ENCODE measurements at places on chromosomes 5 and 9.

DNA sequence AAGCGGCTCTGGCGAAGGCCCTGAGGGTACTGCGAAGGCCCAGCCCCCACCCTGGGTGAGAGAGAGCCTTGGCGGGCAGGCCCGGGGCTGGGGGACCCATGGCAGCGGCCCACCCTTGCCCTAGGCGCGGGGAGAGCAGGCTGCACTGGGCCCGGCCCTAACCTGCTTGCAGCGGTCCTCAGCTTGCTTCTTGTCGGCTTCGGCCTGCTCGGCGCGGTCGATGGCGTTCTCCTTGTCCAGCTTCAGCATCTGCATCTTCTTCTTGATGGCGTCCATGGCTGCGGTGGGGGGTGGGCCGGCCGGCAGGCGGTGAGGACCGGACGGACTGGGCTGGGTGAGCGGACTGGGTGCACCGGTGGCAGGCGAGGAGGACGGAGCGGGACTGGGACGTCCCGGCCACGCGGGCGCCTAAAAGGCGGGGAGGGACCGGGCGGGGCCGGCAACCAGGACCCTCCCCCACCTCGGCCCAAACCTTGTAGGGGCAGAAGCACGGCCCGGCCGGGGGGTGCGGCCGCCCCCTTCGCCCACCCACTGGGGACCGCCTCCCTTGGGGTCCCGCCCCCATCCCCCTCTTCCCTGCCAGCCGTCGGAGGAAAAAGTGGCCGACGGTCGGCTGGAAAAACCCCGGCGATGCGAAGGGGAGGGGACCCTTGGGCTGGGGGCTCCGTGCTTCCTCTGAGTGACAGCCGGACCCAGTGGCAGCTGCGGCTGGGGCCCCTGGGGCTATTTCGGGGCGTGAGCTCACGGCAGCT lies at the start of gene TPM2:
TSS of gene TPM2 (minus strand) at position 384 of the 752 bp plus-strand sequence. CDS start at position 276, 108 bp downstream.
- peak; percentile 88 for DNase-seq

- DNase-seq: peak; percentile 62
Observed at GRCh38 chr5:111829701-111830100, 72.7 kb upstream of the NREP start.

DNA sequence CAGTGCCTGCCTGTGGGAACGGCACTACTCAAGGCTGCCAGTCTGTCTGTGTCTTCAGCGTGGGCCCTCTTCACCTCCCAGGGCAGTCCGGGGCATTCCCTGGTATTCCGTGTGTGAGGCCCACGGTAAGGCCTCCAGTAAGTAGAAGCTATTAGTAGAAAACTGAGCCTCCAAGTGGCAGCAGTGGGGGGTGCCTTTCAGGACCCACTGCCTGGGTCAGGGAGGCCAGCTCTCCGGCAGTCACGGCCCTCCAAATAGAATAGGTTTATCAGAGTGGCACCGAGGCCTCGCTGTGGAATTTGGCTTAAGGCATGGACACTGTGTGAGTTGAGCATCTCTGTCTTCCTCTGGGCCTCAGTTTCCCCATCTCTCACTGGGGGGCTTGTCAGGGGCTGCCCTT lies 23.1 kb downstream of the ADAMTSL2 start:
- DNase-seq: no peak

GRCh38 chr5:120985526-120985925 lies 521.4 kb downstream of the PRR16 start:
- DNase-seq: no peak

- DNase-seq: no peak
Observed at GRCh38 chr5:107799306-107799705, 128.6 kb upstream of the EFNA5 start.

DNA sequence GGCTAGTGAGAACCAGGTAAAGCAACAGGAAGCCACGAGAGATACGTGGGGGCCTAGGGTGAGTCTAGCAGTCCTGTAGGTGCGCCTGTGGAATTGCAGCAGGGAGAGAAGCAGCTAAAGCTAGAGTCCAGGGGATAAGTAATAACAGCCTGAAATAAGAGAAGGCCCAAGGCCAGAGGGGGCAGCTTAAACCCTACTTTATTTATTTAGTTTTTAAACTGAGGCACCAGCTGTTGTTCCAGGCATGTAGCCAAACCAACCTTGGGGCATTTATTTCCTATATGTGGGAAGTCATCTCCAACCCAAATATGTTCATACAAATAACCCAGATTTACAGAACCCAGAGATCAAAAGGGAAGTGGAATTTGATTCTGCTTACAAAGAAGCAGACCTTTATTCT lies 93.5 kb downstream of the GLDC start:
- no peak for DNase-seq

DNA sequence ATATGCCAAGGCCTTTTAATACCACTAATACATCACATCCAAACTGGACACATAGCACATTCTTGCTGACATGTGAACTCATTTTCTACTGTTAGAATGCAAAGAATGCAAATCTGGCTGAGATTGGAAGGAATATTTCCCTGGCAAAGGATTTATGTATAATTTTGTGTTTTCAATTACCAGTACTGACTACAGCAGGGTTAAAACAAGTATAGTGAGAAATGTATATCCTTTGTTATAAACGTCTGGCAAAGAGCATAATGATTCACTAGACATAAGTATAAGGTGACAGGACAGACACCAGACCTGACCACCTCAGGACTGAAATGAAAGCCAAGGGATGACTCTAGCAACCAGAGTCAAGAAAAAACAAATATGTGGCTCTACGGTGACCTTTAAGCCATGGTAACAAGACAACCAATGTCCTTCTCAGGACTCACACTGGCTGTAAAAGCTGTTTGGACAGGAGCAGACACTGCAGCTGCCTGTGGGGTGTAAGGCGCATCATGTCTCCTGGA lies 95.0 kb downstream of the MRPS27 start:
- DNase-seq: no peak

DNA sequence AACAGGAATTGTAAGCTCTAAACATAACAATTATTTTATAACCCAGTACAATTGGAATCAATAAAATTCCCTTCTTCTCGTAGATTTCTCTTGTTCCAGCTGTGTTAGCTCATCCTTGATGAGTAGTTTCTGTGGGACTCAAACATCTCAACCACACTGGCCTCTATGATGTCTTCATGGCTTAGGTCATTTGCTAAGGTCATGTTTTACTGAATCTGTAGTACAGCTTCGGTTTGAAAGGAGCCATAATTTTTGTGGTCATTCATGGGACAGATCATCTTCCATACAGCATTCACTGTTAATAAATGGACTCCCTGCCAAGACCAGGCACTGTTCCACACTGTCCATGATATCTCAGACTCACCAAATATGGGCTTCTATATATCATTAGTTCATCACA lies 369.0 kb upstream of the RFX3 start:
- DNase-seq: no peak

DNA sequence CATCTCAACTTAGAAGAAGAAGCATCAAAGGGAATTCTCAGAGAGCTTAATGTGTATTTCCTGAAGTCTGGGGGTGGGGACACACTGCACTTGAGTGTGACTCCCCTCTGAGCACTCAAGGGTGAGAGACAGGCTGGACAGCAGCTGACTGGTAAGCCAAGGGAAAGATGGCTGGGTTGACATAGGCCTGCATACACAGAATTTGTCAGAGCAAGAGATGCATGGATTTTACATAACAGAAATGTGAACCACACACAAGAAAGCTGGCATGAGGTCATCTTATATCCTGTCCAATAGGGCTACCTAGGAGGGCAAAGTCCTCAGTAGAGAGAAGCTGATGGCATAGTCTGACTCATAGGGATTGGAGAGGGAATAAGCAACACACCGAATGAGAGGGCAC lies 114.3 kb upstream of the EPB41L4A start:
- no peak for DNase-seq

GRCh38 chr5:23223846-23224245 lies 283.6 kb upstream of the PRDM9 start:
- peak; percentile 32 for DNase-seq

DNA sequence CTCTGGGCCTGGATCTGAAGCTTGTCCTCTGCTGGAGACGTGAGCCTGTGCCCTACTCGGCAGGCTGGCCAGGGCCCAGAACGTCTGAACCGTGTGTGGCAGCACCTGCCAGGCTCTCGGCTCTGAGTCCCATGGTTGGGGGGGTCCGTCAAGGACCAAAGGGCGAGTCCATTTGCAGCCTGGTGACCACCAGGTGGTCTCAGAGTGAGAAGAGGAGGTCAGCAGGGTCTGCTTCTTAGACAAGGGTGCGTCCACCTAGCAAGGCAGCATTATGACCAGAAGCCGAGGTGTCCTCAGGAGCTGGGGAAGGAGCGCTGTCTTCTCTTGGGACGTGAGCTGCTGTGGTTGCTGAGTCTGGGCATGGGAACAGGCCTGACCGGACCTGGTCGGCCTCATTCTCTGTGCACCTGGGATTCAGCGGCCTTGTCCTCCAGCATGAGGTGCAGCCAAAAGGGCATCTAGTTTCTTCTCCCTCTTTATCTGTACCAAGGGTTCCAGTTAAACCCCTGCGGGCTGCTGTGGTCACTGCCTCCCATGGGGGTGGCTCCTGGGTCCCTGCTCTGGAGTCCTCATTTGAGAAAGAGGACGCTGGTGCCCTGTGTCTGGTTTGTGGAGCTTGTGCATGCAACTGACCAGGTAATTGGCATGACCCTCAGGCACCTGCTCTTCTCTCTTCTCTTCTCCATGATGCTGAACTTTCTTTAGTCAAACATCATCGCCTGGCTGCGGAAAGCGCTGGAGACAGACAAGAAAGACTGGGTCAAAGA lies 14.4 kb downstream of the EXOC3 start:
- DNase-seq: no peak
